ENCODE measurements at places on chromosomes 16 and 17.

GRCh38 chr17:64158406-64158805 is 28.5 kb upstream of the ERN1 start:
- peak; percentile 15 for DNase-seq

GRCh38 chr17:82320140-82320840 is 2.9 kb upstream of the CD7 start:
- DNase-seq: peak; percentile 36

DNA sequence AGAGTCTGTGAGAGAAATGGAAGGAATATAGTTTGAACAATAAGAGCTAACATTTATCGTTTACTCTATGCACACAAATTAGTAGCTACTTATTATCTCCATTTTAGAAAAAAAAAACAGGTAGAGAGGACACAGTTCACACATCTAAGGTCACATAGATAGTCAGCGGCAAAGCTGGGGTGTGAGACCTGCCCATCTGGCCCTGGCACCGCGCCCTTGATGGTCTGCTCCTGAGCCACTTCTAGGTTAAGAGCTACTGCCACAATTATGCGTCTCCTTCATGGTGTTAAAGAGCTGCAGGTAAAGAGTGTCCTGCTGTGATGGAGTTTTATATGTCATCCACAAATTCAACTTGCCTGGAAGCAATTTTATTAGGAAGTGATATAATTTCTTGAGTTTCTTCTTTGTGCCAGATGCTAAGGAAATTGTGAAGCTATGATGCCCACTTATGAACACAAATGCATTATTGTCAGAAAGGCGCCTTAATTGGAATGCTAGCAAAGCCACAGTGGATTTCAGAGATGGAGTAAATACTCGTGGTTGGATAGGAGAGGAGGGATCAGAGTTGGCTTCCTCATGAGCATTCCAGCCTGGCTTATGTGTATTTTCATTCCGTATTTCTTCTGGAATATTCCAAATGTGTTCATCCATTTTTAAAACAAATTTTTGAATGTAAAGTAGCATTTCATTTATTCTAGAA is 21.3 kb upstream of the MFSD6L start:
- no peak for DNase-seq

- DNase-seq: no peak
These were observed 11.0 kb downstream of the SIAH1 start for GRCh38 chr16:48374255-48374654.

- no peak for DNase-seq
These were observed 175.3 kb upstream of the FAM20A start for GRCh38 chr17:68776451-68776850.

Data from activated T-cell treated with anti-CD3 and anti-CD28 coated beads, Interleukin-2, amount 50 U/mL, for 24 hours (primary cell).